AG08396 (cell line): ENCODE measurements at places on chromosomes 1 and 21.

DNA sequence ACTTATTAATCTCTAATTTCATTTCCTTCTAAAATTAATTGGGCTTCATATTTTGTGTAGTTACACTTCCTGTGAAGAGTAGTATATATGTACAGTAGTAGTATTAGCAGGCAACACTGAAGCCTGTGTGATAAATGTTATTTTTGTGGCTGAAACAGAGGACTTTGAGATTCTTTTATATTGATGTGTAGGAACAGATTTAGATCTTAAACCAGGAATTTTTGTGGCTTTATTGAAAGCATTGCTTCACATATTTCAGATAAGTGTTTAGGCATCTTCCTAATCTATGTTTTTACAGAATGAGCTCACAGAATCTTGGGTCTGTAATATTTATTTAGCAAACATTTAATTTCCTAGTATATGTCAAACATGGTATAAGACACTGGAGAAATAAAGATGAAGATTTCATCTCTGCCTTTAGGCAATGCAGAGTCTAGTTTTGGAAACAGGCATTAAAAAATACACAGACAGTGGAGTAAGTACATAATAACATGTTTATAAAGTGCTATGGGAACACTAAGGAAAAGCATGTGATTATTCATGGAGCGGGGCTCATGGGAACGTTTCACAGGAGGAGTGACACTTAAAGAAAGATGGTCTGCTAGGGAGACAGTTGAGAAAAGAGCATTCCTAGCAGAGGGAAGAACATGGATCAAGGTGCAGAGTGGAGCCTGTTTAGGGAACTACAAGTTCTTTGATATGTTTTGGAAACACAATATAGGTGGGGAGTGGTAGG, 52.7 kb downstream of the MIGA1 start:
- DNase-seq: no peak

- no peak for DNase-seq
Observed at GRCh38 chr1:15733218-15733725, 2.8 kb upstream of the SLC25A34 start.

- no peak for DNase-seq
Observed at GRCh38 chr1:212503714-212504113, 71.0 kb downstream of the NENF start.

GRCh38 chr1:41649396-41650027, 165.0 kb upstream of the EDN2 start:
- no peak for DNase-seq

GRCh38 chr1:112605633-112606327, 13.2 kb downstream of the ST7L start:
- DNase-seq: no peak

- no peak for DNase-seq
Observed at GRCh38 chr1:13801232-13801631, 101.2 kb downstream of the PRDM2 start.

GRCh38 chr1:214058076-214058475, 70.3 kb downstream of the PROX1 start:
- DNase-seq: no peak

GRCh38 chr1:78142736-78143135, 97.0 kb downstream of the GIPC2 start:
- no peak for DNase-seq

GRCh38 chr1:75630004-75630594, 19.2 kb upstream of the SLC44A5 start:
- no peak for DNase-seq

DNA sequence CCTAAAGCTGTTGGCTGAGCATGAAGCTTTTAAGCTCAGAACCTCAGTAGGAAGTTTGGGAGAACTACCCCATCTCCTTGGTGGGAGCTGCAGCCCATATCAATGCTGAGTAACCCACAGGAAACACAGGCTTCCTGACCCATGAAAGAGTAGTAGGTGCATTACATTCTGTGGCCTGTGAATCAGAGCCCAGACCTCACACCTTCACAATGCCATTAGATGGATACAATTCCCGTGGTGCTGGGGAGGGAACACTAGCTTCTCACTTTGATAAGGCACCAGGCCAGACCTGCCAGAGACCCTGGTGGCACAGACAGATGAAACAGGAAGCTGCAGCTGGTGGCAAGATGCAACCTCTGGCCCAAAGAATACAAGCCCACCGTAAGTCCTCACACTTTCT, 308.8 kb downstream of the NPHP4 start:
- DNase-seq: no peak

GRCh38 chr1:41954533-41954944, 35.8 kb upstream of the HIVEP3 start:
- no peak for DNase-seq

GRCh38 chr1:154859151-154859785, 10.8 kb downstream of the KCNN3 start:
- DNase-seq: no peak

DNA sequence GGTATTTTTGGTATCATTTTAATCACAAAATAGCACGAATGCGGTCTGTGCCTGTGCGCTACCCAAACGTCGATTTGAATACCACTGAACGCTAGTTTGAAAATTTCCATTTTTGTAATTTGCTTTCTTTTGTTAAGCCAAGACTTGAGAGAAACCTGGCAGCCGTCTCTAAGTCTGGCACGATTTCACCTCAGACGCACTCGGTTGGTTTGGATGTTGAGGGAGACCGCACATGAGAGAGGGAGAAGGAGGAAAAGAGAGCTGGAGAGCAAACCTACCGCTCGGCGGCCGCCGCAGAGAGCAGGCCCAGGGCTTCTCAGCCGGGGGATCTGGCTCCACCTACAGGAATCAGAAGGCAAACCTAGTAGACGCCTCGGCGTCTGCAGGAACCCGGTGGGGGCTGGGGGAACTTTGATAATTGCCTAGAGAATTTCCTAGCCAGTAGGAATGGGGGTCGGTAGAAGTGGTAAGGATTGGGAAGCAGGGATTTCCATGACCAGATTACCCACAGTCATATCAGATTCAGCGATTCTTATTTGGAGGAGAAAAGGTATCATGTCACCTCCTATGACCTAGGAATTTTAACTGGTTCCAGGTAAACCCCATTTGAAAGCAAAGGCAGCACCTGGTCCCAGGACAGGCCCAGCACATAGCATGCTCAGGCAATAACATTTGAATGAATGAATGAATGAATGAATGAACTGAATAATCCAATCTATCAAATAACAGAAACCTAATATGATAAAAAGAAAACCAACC, 83.2 kb downstream of the TM2D1 start:
- peak; percentile 84 for DNase-seq

DNA sequence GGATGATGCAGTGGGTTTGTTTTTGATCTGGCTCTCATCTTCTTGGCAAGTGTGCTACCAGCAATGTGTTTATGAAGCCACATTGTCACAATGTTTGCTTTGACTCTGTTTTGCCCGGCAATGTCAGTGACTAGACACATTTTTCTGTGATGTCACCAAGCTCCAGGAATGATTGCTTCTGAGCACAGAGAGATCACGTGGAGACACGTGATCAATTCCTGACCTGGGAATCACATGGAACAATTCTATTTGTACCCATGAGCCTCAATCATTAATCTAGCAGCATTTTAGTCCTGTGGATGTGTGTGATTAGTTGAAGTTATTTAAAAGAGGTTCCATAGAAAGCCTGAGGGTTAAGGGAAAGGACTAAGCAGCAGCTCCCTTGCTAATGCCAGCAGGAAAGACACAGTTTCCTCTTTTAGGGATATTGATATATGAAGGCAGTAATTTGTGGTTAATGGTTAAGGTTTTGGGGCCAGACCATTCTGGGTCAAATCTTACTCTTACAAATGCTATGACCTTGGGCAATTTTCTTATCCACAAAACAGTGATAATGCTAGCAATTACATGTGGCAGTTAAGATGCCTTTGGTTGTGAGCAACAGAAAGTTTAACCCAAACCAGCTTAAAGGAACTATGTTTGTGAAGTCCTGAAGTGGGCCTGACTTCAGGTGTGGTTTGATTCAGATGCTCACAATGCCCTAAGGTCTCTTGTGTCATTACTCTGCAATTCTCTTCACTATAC, 59.0 kb downstream of the FASLG start:
- no peak for DNase-seq

GRCh38 chr1:11198851-11199594, 9.9 kb downstream of the ANGPTL7 start:
- DNase-seq: no peak

GRCh38 chr21:35825370-35826353, 234.7 kb downstream of the SETD4 start:
- DNase-seq: no peak

DNA sequence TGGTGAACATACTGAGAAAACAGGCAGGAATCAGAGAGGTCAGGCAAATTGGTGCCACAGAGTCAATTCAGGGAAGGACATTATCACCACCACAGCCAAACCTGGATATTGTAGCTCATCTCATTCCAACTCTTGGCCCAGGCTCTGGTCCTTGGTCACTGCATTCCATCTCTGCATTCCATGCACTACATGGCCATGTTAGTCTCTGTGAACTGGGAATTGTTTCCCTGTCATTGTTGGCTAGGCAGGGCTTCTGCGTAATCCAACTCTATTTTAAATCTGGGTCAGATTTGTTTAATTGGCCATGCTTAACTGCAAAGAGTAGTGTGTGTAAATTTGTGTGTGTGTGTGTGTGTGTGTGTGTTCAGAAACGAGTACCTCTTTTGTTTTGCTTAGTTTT, 837.6 kb upstream of the ADAMTS5 start:
- peak; percentile 24 for DNase-seq

DNA sequence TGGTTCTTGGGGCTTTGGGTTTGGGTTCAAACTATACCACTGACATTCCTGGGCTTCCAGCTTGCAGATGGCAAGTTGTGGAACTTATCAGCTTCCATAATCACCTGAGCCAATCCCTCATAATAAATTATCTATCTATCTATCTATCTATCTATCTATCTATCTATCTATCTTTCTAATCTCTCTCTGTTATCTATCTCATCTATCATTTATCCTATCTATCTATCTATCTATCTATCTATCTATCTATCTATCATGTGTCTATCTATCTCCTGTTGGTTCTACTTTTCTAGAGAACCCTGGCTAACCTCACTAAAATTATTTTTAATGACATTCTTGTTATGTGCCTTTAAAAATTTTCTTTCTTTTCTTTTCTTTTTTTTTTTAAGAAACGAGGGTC, 35.8 kb upstream of the AKT3 start:
- no peak for DNase-seq

DNA sequence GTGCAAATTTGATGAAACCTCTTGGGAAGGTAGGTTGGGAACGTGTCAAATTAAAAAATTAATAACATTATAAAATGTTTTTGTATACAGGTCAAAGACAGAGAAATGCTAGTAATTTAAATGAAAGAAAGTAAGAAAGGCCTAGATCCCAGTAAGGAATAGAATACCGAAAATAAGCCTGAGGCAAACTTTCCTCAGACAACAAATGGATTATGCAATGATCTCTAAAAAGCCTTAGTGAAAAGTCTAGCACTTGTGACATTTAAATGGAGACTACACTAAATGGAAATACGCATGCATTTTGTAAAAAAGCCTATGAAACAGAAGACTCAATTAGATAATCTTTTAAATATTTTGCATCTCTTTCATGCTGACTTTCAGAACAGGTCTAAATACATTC, 138.5 kb upstream of the ZNHIT6 start:
- DNase-seq: no peak

GRCh38 chr1:22241811-22242210, 98.9 kb upstream of the WNT4 start:
- no peak for DNase-seq

- no peak for DNase-seq
Observed at GRCh38 chr1:25933479-25934365, 27.5 kb upstream of the STMN1 start.

- DNase-seq: no peak
Observed at GRCh38 chr1:29481031-29481430, 244.7 kb downstream of the PTPRU start.

DNA sequence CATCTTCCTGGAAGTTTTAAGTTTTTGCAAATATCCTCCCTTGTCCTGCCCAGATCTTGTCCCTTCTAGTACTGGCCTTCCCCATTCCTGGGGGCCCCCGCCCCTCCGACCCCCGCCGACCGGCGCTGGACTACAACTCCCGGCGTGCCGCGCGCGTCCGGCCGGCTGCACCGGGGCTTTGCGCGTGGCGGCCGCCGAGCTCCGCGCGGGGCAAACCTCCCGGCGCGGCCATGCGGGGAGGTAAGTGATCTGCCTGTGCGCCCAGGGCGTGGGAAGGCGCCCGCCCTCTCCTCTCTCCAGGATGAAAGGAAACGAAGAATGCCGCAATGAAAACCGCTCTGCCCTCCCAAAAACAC, 3.2 kb upstream of the SAMD13 start:
- peak; percentile 82 for DNase-seq

GRCh38 chr1:74399249-74399648, 113.2 kb downstream of the LRRC53 start:
- DNase-seq: no peak

- DNase-seq: no peak
Observed at GRCh38 chr1:41533731-41534080, 49.2 kb upstream of the EDN2 start.
